Progenitor cell of endocrine pancreas (in vitro differentiated cells): ENCODE measurements at places on chromosomes 6 and 20. TPM values are rescaled to one million over a fixed set of nuclear protein-coding genes. Genes with fewer than 3 reads are reported as not detected.

DNA sequence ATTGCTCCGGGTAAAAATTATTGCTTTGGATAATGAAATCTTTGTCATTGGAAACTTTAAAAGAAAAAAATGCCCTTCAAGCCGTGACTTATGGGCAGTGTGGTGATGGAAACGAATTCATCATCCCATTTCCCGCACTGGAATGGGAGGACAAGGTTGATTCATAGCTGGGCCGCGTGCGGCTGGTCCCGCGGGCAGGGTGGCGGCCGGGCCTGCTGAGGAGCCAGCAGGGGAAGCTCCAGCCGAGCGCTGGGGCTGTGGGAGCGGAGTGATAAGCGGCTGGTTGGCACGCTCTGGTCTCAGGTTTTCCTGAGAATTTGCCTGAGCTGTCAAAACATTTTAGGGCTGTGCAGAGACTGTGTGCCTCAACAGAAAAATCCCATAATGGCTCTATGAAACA lies 351.7 kb downstream of the CDC5L start:
- DNase-seq = no peak

DNA sequence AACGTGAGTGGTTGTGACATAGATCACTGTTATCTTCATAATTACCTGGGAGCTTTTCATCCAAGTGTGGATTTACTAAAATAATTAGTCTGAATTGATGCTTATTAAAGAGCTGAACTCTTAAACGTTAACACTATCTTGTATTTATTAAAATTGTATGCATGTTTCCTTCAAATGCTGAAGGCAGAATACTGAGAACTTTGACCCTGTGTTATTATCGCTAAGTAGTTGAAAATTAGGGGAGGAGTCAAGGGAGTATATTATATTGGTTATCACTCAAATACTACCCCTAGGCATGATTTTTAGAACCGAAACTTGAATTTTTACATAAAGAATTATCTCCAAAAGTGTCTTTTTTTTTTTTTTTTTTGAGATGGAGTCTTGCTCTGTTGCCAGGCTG lies 5.8 kb downstream of the VAPB start:
- DNase-seq = no peak

GRCh38 chr6:71336901-71337300 lies 48.3 kb downstream of the OGFRL1 start:
- DNase-seq = no peak

Gene SNAP91
- 1.7 and 2.1 TPM in 2 replicates for total RNA-seq

DNA sequence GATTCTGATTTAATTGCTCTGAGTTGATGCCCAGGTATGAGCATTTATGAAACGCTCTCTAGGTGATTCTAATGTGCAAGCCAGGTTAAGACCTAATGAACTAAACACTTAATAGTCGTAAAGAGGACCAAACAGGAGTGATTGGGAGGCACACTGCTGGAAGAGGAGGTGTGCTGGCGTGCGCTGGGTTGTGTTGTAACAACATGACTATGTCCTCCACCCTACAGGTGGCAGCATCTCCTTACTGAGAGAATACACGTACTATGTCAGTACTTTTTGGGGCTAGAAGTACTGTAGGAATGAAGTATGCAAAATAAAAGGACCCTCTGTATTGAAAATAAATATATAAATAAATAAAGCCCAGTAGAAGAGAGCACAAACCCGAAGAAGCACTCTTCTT lies 11.9 kb downstream of the C6orf89 start:
- no peak for DNase-seq

Gene MICB
- 0.43 and 0.95 TPM in 2 replicates for total RNA-seq

Gene PSMG4
- total RNA-seq = 17.7 and 18.9 TPM in 2 replicates

Gene BPIFB6
- total RNA-seq = not detected in 2 replicates

GRCh38 chr6:35234901-35235300 lies 21.1 kb downstream of the SCUBE3 start:
- DNase-seq = no peak

Gene VPS16
- total RNA-seq = 47.8 and 48.5 TPM in 2 replicates

DNA sequence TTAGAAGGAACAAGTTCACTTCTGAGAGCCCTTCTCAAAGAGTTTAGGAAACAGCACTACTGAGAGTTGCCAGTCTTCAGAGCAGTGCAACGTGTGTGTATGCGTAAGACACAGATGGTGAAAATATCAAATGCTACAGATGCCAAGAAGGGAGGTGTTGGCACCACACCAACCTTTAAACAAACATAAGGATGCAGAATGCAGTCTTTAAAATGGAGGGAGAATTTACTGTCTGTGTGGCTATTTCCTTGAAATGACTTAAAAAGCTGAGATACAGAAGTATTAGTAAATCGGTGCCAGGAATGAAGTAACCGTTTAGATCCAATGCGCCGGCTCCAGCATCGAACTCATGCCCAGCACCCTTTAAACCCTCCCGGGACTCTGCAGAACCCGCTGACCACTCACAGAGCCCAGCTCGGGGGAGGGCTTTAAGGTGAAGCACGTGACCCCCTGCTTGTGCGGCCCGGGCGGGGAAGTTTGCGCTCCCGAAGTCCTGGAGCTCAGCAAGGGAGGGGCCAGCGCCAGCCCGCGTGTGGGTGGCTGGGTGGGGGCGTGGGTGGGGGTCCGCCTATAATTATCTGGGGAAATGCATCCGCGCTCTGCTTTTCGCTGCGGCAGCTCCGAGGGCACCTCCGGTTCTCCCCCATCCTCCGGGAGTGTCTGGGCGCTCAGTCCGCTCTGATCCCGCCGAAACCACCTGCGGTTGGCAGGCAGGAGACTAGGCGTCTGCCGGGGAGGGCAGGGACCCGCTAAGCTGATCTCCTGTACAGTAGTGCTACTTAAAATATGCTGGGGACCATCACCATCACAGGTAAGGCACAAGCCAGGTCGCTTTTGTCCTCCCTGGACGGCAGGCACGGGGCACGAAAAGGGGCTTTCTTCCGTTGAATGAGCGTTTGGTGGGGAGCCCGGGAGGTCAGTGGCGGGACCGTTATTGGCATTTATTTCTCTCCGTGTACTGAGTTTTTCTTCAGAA lies 66.0 kb downstream of the ZBTB2 start:
- no peak for DNase-seq

DNA sequence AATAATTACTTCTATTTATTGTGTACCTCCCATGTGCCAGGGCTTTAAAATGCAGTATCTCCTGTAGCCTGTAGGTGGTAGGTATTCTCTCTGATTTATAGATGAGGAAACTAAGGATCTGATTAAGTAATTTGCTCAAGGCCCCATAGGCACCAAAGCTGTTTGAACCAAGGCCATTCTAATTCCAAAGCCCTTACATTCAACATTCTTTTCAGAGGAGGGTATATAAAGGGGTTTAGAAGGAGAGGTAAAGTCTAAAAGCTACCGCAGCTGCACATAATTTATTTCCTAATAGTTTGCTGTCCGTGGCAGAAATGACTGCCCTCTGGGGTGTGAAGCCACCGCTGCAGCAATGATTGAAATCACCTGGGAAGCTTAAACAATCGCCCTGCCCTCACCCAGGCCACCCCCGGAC lies 95.0 kb upstream of the FAM8A1 start:
- no peak for DNase-seq

GRCh38 chr20:53364646-53365045 lies 229.0 kb downstream of the ZNF217 start:
- no peak for DNase-seq

Gene CNR1
- 23.8 and 26.2 TPM in 2 replicates for total RNA-seq

GRCh38 chr20:44050925-44051660 lies 135.9 kb downstream of the JPH2 start:
- DNase-seq = peak; percentile 5

DNA sequence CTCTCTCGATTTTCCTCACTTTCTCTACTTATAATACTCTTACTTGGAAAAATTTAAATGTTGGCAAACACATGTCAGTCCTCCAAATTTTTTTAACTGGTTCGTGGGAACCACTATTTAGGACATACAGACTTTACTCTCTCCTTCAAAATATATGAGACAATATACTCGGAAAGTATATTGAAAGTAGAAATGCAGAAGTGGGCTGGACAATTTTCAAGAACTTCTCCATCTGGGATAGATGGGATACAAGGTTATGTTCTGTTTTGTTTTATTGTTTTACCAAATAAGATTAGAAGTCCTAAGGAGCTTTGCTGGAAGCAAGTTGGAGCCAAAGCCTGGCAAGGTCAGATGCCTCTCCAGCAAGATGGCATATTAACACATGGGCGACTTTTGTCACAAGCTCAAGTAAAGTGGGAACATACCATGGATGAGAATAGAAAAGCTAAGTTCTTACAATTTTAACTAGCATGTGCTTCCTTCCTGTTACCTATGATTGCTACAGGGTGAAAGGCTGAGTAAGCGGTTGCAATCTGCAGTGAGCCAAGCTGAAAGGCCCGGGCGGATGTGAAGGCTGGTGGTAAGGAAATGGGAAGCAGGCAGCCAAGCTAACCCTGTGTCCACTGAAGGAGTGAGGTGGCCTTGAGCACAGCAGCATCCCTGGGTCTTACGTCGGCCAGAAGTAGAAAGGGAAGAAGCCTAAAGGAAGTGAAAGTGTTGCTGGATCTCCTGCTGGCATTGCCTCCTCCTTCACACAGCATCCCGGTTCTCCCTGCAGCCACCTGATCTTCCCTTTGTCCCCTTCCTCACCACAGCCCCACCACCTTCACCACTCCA lies 7.1 kb downstream of the MAP3K5 start:
- DNase-seq = no peak

DNA sequence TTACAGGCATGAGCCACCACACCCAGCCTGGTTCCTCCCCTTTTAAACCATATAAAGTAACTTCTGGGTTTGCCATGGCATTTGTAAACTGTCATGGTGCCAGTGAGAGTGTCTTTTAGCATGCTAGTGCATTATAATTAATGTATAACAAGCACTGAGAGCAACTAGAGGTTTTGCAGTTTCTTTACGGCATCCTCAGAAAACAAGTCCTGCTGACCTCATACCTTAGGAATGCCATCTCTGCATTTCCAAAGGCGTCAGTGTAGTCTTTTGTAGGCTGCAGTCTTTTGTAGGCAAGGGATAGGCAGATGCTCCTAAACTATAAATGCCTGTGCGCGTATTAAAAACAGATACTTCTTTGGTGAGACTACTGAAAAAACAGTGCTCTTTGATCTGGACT lies 75.0 kb upstream of the EZR start:
- no peak for DNase-seq

GRCh38 chr6:115221198-115221597 lies 839.5 kb downstream of the FRK start:
- no peak for DNase-seq

Gene OR2B6
- not detected in 2 replicates for total RNA-seq

DNA sequence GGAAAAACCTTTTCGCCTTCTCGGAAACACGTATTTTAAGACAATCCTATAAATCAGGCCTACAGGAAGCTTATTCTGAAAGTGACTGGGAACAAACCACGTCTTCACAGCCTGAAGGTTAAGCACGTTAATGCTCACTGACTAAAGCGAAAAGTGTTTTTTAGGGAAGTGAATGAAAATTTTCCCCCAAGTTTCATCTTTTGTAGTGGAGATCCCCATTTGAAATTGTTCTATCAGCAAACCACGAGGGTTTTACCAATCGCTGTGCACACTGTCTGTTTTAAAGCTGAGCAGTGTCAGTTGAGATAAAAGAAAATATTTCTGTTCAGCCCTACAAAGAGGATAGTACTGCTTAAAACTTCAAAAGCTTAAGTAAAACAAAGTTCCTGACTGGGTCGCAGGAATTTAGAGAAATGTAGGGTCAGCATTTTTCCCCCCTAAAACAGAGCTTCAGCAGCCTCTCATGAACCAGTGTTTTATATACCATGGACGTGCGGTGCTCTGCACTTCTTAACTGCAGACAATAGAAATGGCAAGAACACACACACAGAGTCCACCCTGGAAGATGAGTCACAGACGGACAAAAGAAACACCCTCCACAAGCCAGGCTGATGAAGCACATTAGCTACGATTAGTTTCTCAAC lies 34.9 kb downstream of the SLC22A23 start:
- no peak for DNase-seq

Gene MCCD1
- not detected in 2 replicates for total RNA-seq

- DNase-seq = no peak
Observed at GRCh38 chr6:47419621-47420020, 58.0 kb upstream of the CD2AP start.

Gene IL17A
- total RNA-seq = not detected in 2 replicates

- no peak for DNase-seq
Observed at GRCh38 chr20:22455259-22455658, 129.1 kb downstream of the FOXA2 start.

Gene FRMD1
- not detected in 2 replicates for total RNA-seq

Gene WFDC13
- total RNA-seq = not detected in 2 replicates

DNA sequence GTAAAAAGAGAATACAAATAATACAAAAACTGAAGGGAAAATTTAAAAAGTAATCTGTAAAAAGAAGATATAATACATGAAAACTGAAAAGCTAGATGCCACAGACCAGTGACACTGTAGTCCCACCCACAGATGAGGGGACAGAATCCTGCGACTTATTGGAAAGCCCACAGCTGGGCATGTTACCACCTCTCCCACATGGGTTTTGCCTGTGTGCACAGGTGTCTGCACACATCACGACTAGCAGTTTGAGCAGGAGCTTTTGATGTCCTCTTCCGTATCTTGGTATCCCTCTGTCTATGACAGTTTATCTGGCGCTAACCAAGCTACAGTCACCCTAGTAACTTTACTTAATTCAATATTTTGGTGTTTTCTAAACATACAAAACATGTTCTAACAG lies 291.1 kb upstream of the EXOC2 start:
- no peak for DNase-seq

- DNase-seq = no peak
Observed at GRCh38 chr6:132028029-132028428, 76.9 kb upstream of the CCN2 start.

DNA sequence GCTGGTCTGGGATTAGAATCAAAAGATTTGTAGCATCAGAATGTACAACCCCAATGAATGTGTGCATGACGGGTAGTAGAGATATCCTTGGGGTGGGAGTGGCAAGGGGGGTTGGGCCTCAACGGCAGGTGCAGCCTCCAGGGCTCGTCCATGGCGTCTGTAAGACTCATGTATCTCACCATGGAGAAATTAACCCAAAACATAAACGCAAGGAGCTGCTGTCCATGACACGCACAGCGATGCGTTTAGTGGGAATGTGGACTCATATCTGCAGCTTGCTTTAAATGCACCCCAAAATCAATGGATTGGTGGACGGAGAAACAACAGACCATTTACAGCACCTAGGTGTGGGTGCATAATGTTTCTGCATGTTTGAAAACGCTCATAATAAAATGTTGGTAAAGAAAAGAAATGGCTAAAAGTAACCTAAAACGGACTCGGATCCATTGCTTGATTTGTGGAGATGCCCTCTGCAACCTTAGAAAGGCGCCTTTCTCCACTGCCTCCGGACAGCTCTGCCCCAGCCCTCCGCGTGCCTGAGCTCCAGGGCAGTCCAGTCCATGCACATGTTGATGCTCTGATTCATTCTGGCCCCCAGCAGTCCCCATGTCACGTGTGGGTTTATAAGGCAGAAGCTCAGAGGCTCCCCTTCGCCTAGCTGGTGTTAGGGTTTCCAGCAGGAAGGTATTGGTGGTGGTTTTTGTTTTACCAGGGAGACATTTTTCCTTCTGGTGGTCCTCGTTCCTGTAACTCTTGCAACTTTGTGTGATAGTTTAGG lies 24.5 kb downstream of the PYGB start:
- no peak for DNase-seq
